Activated B cell treated with CpG ODN at 0.5 μM for 24 hours (primary cell): ENCODE measurements at places on chromosomes 3 and 15. TPM values are rescaled to one million over a fixed set of nuclear protein-coding genes. Genes with fewer than 3 reads are reported as not detected.

DNA sequence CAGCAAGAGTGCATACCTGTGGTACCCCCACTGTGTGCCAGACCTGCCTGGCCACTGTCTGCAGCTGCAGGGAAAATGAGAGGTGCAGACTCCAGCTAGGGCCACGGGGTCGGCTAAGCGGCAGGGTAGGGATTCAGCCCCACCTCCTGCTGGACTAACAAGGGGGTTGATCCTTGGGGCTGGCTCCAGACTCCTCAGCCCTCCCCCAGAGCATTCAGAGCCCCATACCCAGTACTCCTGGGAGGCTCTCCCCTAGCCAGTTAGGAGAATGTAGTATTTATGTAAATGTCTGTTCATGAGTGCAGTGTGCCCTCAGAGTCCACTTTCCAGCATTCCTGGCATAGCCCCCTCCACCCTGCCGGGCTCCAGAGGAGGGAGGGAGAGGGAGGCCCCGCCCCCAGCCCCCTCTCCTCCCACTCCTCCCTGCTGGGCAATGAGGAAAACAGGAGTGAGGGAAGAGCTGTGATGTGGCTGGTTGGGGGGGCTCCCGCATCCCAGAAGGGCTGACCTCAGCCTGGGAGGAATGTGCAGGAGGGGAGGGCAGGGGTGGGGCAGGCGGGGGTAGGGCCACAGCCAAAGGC, 4.5 kb upstream of the SEMA3B start:
- DNase-seq = no peak

- DNase-seq = no peak
These were observed 312.0 kb upstream of the RASGRP1 start for GRCh38 chr15:38876621-38877020.

DNA sequence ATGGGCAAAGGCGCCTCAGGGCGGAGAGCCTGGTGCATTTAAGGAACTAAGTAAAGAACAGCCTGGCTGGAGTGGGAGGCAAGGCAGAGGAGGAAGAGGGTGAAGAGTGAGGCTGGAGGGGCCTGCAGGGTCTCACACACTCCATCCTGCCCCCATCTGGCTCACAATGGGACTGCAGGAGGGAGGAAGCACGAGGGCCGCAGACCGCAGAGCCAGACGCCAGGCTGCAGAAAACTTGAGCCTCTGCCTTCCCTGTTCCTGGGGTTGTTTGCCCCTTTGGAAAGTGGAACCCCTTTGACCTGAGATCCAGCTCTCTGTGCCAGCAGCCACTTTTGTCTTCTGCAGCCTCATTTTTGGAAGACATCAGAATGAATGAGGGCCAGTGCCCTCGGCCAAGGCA, 138.0 kb downstream of the SRGAP3 start:
- DNase-seq = no peak

- no peak for DNase-seq
These were observed 35.3 kb upstream of the TUBGCP5 start for GRCh38 chr15:23074684-23075083.

GRCh38 chr3:177545964-177546363, 348.7 kb upstream of the TBL1XR1 start:
- no peak for DNase-seq

GRCh38 chr3:52095990-52096775, 39.8 kb upstream of the DUSP7 start:
- no peak for DNase-seq

- DNase-seq = no peak
These were observed 24.3 kb downstream of the FILIP1L start for GRCh38 chr3:100089812-100090668.

- DNase-seq = no peak
These were observed 212.3 kb downstream of the RPLP1 start for GRCh38 chr15:69664572-69665571.

- peak; percentile 41 for DNase-seq
These were observed 39.6 kb downstream of the TGM4 start for GRCh38 chr3:44913868-44914468.

GRK7 gene
- total RNA-seq = not detected in 2 replicates

GRCh38 chr3:134457376-134458074, 28.3 kb downstream of the ANAPC13 start:
- DNase-seq = no peak

DNA sequence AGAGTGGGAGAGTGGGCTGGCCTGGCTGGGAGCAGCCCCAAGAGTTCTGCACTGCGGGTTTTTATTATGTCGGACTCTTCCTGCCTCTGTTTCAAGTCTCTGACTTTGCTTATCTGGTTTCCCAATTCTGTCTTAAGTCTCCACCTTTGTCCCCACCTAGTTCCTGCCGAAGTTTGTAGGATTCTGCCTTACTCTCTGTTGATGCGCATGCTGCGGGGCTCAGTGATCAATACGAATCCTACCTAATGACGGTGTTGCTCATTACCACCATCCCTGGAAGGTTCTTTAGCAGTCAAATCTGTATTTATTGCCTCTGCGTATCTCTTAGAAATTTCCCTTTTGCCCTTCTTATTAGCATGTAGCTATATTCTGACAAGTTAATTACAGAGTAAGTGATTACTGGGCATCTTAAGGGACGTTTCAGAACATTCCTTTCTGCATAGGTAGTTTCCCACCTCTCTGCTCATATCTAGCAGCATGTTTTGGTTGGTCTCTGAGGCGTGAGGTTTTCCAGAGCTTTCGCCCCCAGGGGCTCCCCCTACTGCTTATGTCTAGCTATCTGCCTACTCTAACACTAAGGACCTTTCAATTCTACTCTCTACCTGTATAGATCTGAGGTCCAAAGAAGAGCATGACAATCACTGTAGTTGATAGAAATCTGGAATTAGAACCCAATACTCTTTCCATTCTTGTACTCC, 236.0 kb upstream of the EIF1B start:
- no peak for DNase-seq
